Right lung (tissue), 10 donors: ENCODE measurements at places on chromosomes 12 and 14. TPM values are rescaled to one million over a fixed set of nuclear protein-coding genes. Genes with fewer than 3 reads are reported as not detected.
A peak's percentile ranks its signal among the peaks of the same experiment; 100 is the strongest.

Gene SMIM41
- 5.6 TPM for polyA plus RNA-seq

Gene MRPS35
- polyA plus RNA-seq = 50.1 TPM

- DNase-seq = no peak
These were observed 210.6 kb upstream of the DIO3 start for GRCh38 chr14:101350691-101351090.

- DNase-seq = no peak
These were observed 293.0 kb upstream of the NAV3 start for GRCh38 chr12:77537663-77538062.

- no peak for DNase-seq
These were observed 156.0 kb downstream of the SAMD4A start for GRCh38 chr14:54722791-54723432.

GRCh38 chr12:8698132-8698851 lies 501 bp downstream of the RIMKLB start:
- DNase-seq = peak; percentile 58

- no peak for DNase-seq
These were observed 168.7 kb downstream of the C12orf75 start for GRCh38 chr12:105499205-105499604.

DNA sequence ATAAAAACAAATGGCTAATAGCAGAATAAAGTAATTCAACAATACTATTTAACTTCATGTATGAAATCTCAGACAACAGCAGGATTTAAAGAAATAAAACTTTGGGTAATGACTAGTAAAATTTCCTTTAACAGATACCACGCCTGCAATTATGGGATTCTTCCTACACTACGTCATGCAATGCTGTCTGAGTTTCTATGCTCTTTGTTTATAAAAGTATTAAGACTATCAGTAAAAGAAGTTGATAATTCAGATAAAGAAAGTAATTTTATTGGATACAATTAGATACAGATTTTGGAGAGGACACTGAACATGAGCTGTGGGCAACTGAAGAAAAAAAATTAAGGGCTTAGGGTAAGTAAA lies 308.4 kb upstream of the LRFN5 start:
- DNase-seq = no peak

- no peak for DNase-seq
These were observed 216.0 kb downstream of the AKAP6 start for GRCh38 chr14:32545095-32545494.

Gene MYG1
- polyA plus RNA-seq = 42.1 TPM

- no peak for DNase-seq
These were observed 102.4 kb upstream of the C14orf180 start for GRCh38 chr14:104477117-104477623.

- DNase-seq = no peak
These were observed 305.3 kb upstream of the DDHD1 start for GRCh38 chr14:53458368-53458814.

Gene SOAT2
- polyA plus RNA-seq = 0.23 TPM

- no peak for DNase-seq
These were observed 8.4 kb upstream of the EID3 start for GRCh38 chr12:104294927-104295668.

GRCh38 chr12:90959538-90960139 lies 4.7 kb upstream of the CCER1 start:
- DNase-seq = no peak

Gene TPH2
- polyA plus RNA-seq = 0.35 TPM

Gene MNAT1
- polyA plus RNA-seq = 44.6 TPM

- no peak for DNase-seq
These were observed 599.3 kb downstream of the SLC6A15 start for GRCh38 chr12:84313323-84313675.

Gene PRIMA1
- polyA plus RNA-seq = 0.91 TPM

DNA sequence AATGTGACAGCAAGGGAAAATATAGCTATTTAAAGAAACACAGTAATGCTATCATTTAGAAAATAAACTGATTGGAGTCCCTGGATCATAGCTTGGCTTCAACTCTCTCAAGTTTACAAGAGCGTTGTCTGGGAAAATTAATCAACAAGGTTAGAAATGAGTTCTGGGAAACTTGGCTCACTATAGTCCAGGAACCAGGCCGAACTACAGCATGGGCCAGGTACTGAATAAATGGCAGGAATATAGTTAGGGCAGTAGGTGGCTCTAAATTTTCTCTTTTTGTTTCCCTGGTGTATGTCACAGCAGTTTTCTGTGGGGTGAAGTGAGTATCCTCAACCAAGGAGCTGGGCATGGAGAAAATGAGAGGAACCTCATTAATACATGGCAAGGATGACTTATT lies 72.4 kb downstream of the PLBD1 start:
- DNase-seq = no peak

Gene TPI1
- 420 TPM for polyA plus RNA-seq

DNA sequence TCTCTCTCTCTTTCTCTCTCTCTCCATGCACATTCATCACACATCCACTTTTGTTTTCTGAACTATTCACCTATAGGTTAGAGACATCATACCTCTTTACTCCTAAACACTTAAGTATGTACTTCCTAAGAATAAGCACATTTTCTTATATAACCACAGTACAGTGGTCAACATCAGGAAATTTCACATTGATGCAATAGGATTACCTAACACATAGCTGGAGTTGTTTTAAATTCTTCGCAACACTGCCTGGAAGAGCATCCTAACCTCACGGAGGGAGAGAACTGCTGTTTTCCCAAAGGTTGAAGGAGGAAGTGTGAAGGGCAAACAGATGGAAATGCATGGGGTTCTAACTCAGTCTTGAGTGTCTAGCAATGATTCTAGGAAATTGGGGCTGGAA lies 159.2 kb downstream of the SYT1 start:
- no peak for DNase-seq

Gene SUSD6
- 36.9 TPM for polyA plus RNA-seq

- DNase-seq = no peak
These were observed 2.0 kb downstream of the ERP27 start for GRCh38 chr12:14936224-14936861.

- DNase-seq = peak; percentile 31
These were observed 73.0 kb downstream of the IQSEC3 start for GRCh38 chr12:139585-139984.

- DNase-seq = no peak
These were observed 74.6 kb downstream of the MED13L start for GRCh38 chr12:116202940-116203339.

DNA sequence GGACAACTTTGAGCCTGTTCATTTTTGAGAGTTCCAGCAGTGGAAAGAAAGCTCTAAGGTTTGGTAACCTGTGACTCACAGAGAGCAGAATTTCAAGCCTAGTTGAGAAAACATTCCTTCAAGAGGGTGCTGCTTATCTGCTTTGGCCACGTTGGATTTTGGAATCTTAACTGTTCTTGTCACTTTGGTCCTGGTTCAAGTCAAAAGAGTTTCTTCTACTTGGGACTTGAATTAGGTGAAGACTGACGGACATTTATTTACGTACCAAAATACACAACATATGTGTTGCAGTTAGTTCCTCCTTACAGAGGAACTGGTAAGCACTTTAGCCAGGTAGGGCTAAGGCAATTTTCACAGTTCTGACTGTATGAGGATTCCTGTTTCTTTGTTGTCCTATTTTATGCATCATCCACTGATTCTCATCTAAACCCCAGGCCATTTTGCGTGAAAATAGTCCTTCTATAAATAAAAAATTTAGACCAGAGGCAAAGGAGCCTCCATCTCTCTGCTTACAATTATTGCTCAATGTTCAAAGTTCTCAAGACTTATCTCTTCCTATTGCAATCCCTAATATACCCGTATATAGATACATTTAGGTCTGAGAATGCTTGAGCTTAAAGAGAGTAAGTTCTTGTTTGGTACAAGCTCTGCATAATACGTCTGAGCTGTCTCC lies 580.9 kb downstream of the DIO2 start:
- no peak for DNase-seq

Gene CBLN3
- polyA plus RNA-seq = 2.6 TPM

DNA sequence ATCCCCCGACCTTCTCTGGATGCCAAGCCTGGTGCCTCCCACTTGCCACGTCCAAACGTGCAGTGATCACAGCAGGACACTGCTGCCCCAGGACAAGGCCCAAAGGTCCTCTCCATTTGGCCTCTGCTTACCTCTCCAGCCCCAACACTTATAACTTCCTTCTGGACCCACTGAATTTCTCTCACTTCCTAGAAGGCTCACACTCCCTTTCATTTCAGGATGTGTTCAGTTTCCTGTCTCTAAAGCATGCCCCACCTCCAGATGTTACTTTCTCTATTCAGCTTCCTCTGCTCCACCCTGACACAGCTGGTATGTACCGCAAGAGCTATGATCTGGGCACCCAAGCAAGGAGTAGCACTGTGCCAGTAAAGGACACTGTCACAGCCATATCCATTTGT lies 33.0 kb downstream of the CDKL1 start:
- DNase-seq = no peak

Gene KLHL33
- polyA plus RNA-seq = 0.27 TPM

Gene ACSS3
- 16.6 TPM for polyA plus RNA-seq

Gene CLEC2A
- not detected for polyA plus RNA-seq

Gene C12orf50
- polyA plus RNA-seq = 0.46 TPM

Gene TTC6
- 18.2 TPM for polyA plus RNA-seq

Gene KCTD10
- polyA plus RNA-seq = 49.3 TPM
